ENCODE measurements at places on chromosomes 13 and 19.

GRCh38 chr13:113183450-113184129 is 24.9 kb downstream of the PCID2 start:
- peaks cover 42% of the 10 kb centered on the region for H3K36me3 ChIP-seq
- no peaks in the 10 kb centered on the region for H3K27me3 ChIP-seq

- no peak for DNase-seq
- no peaks in the 10 kb centered on the region for H3K4me1 ChIP-seq
- no peak overlapping the region for H3K27ac ChIP-seq
- no peaks in the 10 kb centered on the region for H3K27me3 ChIP-seq
- no peak overlapping the region for H3K4me3 ChIP-seq
These were observed 35.0 kb upstream of the KLF2 start for GRCh38 chr19:16289594-16289993.

DNA sequence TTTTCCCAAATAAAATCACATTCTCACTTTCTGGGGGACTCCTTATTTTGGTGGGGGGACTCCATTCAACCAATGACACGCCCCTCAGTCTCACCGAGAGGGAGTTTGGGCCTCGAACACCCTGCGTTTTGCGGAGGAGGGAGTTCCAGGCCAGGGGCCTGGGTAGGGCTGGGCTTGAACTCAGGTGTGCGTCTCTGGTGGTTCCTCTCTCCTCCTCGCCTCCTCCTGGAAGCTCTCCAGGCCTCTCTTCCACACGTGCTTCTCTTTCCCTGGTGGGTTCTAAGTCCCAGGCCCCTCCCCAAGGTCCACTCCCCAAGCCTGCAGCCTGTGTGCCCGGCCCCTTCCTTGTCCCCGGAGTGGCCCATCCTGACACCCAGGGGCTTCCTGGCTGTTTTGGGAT is 14.7 kb downstream of the MEX3D start:
- no peaks in the 10 kb centered on the region for H3K27me3 ChIP-seq
- no peak overlapping the region for H3K4me3 ChIP-seq
- no peak overlapping the region for H3K27ac ChIP-seq
- H3K4me1 ChIP-seq = no peaks in the 10 kb centered on the region

DNA sequence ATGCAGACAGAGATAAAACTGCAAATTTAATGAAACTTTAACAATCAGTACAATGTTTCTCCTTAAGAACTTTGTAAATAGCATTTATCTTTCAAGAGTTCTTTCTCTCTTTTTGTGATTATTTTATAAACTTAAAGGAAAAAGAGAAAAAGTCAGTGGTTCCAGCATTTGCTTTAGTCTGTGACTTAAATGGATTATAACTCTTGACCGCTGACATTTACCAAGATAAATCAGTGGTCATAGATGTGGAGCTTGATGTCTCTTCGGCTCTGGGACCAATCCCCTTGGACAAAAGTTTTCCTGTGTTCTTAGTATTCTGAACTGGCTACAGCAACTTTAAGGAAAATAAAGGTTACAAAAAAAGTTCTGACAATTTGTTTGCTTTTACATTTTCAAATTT is 162.6 kb downstream of the TM9SF2 start:
- H3K36me3 ChIP-seq = no peaks in the 10 kb centered on the region
- no peaks in the 10 kb centered on the region for H3K4me1 ChIP-seq
- DNase-seq = no peak
- no peak overlapping the region for H3K27ac ChIP-seq

GRCh38 chr13:45787346-45787745 is 64.2 kb downstream of the SIAH3 start:
- H3K4me3 ChIP-seq = no peak overlapping the region
- H3K27ac ChIP-seq = no peak overlapping the region
- DNase-seq = no peak
- no peaks in the 10 kb centered on the region for H3K27me3 ChIP-seq
- no peaks in the 10 kb centered on the region for H3K36me3 ChIP-seq

DNA sequence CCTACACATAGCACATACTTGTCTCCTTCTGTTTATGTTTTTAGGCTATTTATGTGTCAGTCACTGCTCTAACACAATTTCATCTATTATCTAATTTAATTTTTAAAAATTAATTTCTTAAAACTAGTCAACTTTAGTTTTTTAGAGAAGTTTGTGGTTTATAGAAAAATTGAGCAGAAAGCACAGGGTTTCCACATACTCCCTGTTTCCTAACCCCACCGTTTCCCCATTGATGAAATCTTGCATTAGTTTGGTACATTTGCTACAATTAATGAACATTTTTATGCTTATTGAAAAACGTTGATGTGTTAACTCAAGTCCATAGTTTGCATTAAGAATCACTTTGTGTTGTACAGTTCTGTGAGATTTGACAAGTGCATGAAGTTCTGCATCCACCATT is 53.5 kb downstream of the TNFSF13B start:
- no peak overlapping the region for H3K4me3 ChIP-seq
- no peaks in the 10 kb centered on the region for H3K27me3 ChIP-seq
- H3K4me1 ChIP-seq = no peaks in the 10 kb centered on the region
- no peaks in the 10 kb centered on the region for H3K36me3 ChIP-seq

DNA sequence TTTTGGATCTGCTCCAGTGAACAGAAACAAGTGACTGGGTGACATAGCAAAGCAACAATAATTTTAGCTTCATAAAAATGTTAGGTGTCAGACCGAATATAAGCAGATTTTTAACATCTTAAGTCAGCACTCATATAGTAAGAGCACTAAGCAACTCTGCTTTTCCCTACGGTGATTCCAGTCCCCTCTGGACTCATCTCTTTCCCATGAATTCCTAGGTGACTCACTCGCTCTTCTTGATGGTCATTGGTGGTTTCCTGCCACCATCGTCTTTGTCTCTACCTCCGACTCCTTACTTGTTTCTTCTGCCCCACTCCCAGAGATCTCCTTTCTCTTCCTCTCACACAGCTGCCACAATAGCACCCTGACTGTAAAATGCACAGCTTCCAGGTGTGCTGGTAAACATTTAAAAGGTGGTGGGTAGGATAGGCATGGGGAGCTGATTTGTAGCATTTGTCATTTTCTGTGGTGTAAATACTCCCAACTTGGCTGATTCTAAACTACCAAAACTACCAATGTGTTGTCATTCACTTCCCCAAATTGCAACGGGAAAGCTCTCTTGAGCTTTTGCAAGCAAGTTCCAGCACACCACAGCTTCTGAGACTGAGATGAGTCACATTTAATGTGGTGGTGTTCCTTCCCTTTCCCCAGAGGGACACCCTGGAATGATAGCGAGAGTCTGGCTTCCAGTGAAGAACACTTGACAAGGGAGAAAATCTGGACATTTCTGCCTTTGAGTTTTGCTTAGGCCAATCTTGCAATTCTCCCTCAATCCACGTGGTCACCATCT is 42.8 kb upstream of the CLDN10 start:
- no peak overlapping the region for H3K4me3 ChIP-seq
- H3K27me3 ChIP-seq = no peaks in the 10 kb centered on the region
- no peak overlapping the region for H3K27ac ChIP-seq
- peaks cover 6% of the 10 kb centered on the region for H3K4me1 ChIP-seq
- H3K36me3 ChIP-seq = no peaks in the 10 kb centered on the region

DNA sequence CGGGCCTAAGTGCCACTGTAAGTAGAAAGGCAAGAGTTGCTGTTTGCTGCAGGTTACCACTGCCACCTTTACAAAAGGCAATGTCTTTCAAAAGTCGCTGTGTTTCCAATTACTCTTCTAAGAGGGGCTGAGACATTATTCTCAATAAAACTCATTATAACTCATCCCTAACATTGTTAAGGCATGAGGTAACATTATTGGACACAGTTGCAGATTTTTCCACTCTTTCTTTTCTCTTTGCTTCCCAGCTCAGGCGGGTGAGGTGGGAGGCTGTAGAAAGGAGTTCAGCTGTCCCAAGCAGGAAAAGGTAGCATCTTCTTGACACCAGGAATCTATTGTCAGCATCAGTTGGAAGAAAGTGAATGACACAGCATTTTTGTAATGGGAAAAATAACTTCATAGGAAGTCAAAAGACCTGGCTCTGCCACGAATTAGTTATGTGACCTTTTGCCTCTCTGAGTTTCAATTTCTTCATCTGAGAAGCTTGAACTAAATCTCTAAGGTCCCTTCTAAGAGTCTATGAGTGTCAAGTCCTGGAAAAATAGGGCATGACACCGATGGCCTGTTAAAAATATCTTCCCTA is 2.1 kb upstream of the UBL3 start:
- H3K4me3 ChIP-seq = no peak overlapping the region
- no peaks in the 10 kb centered on the region for H3K27me3 ChIP-seq
- no peak overlapping the region for H3K27ac ChIP-seq
- H3K36me3 ChIP-seq = no peaks in the 10 kb centered on the region
- peaks cover 6% of the 10 kb centered on the region for H3K4me1 ChIP-seq

DNA sequence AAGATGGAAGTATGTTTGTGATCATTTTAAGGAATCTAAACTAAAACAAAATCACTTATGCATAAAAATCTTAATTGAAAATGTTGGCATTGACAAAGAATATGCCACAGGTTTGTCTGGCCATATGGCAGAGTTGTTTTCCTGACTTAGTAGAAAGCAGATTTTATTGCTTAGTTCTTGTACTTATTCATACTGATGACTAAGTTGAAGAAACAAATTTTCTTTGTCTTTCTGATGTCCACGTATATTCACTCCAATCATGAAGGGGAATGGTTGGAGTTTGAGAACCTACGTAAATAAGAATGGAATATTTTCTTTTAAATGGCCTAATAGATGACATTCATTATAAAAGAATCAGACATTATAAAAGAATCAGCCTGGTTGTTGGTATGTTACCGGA is 8.0 kb upstream of the GPC6 start:
- H3K36me3 ChIP-seq = no peaks in the 10 kb centered on the region
- peaks cover 3% of the 10 kb centered on the region for H3K4me1 ChIP-seq
- no peak for DNase-seq
- H3K27me3 ChIP-seq = no peaks in the 10 kb centered on the region

- DNase-seq = no peak
- H3K4me3 ChIP-seq = no peak overlapping the region
- H3K27me3 ChIP-seq = no peaks in the 10 kb centered on the region
- no peak overlapping the region for H3K27ac ChIP-seq
- no peaks in the 10 kb centered on the region for H3K36me3 ChIP-seq
These were observed 12.9 kb downstream of the ZNF302 start for GRCh38 chr19:34690372-34690771.

DNA sequence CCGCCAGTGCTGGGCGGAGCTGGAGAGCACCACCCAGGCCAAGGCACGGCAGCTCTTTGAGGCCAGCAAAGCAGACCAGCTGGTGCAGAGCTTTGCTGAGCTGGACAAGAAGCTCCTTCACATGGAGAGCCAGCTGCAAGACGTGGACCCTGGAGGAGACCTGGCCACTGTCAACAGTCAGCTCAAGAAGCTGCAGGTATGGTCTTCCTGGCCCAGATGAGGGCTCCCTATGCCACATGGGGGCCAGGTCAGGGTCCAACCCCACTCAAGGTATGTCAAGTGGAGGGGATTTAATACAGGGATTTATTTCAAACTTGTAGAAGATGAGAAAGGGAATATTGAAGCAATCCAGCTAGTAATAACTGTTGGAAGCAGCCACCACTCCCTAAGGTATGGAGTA is 42.5 kb upstream of the SHKBP1 start:
- DNase-seq = no peak
- H3K27me3 ChIP-seq = no peaks in the 10 kb centered on the region
- peaks cover 10% of the 10 kb centered on the region for H3K4me1 ChIP-seq
- no peak overlapping the region for H3K4me3 ChIP-seq
- H3K27ac ChIP-seq = no peak overlapping the region
- no peaks in the 10 kb centered on the region for H3K36me3 ChIP-seq

DNA sequence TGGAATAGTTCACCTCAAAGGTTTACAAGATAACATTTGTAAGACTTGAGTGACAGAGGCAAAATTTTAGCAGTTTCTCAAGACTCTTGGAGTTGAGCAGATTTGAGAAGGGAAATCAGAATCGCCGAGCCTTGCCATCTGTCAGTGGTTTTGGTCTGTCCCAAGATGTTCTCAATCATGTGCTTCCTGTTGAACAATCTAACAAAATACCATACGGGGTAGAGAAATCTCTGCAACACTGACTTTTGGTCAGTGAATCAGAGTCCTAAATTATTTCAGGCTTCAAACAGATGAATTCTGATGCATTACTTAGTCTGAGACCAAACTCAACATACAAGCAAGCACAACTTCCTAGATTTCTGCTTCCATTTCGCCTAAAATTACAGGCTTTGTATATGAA is 3.8 kb downstream of the KCTD12 start:
- H3K36me3 ChIP-seq = no peaks in the 10 kb centered on the region
- no peak overlapping the region for H3K27ac ChIP-seq
- H3K4me1 ChIP-seq = peaks cover 4% of the 10 kb centered on the region
- H3K4me3 ChIP-seq = no peak overlapping the region
- peak; percentile 28 for DNase-seq

DNA sequence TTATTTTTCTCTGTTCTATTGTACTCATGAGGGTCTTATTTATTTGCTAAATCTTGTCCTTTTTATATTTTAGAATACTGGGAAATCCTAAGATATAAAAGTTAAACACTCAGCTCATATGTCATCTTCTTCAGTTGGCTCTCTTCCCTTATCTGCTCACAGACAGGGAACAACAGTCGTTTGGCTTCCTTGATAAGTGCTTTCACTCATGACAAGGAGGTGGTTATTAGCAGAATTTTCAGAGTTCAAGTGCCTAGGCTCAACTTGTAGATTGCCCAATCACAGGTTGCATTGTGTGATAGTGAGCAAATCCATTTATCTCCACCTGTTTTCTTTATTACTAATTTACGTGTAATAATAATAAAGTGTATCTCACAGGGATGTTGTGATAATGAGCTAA is 620.3 kb upstream of the PCDH20 start:
- H3K27ac ChIP-seq = no peak overlapping the region
- DNase-seq = no peak
- no peaks in the 10 kb centered on the region for H3K27me3 ChIP-seq
- H3K4me3 ChIP-seq = no peak overlapping the region

DNA sequence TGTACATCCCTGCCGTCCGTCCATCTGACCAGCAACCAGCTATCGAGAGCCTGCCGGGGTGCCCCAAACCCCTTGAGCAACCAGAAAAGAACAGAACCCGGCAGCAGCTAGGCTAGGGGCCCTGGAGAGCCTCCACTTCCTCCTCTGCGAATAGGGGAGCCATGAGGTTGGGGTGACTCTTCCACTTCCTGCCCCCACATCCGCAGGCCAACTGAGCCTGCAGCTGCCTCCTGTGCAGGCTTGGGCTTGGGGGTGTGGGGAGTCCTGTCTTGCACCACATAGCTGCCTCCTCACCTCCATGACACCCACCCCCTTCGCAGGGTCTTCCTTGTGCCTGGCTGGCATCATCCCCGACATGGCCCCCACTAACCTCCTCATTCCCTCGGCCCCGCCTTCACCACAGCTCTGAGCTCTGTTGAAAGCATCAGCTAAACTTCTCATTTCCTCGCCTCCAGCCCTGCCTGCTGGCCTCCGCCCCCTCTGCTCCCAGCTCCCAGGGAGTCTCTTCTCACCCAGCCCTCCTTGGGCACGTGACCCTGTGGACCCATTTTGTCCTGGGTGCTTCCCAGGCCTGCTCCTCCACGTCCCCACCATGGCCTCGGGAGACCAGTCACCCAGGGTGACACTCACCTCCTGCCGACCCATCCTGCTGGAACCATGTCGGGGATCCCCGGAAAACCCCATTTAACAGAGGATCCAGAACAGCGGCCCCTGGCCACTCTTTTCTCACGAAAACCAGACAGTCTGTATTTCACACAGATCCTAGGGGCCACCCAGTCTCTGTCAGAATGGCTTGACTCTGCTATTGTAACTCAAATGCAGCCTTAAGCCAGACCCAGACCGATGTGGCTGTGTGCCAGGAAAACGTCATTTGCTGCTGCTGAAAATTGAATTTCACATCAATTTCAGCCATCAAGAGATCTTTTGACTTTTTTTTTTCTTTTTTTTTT is 50.4 kb downstream of the MYO9B start:
- no peaks in the 10 kb centered on the region for H3K27me3 ChIP-seq
- no peak overlapping the region for H3K4me3 ChIP-seq
- peak overlapping the region; percentile 44 for H3K27ac ChIP-seq
- peaks cover 29% of the 10 kb centered on the region for H3K4me1 ChIP-seq
- DNase-seq = peak; percentile 76
- peaks cover 4% of the 10 kb centered on the region for H3K36me3 ChIP-seq
